ENCODE measurements at places on chromosomes 4 and X.

DNA sequence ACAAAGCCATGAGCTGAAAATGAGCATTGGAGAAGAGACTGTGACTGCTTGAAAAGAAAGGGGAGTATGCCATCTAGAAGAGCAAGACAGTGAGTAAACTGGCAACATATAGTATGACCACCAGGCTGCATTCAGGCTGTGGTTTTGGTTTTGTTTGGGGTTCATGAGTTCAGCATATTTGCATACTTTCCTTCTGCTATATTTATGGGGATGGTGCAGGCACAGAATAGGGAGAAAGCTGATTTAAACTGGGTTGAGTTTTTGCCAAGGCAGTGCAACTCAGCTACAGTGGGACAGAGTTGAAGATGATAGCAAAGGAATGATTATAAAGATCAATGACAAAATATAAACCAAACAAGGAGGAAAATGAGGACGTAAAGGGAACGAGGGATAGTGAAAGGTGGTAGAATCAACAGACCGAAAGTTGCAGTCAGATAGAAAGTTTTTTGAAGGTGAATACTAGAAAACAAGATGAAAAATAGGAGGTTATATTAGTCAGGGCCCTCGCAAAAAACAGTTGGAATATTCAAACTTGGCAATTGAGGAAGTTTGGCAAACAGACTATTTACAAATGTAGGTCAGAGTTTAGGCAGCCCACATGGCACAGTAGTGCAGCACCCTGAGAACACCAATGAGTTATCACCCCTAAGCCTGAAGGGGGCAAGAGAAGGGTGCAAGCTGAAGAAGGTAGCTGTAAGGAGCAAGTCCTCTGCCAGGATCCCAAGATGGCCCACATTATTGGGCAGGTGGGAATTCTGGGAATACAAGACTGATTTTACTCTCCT, 114.8 kb upstream of the MAP9 start:
- DNase-seq: peak; percentile 23

GRCh38 chr4:40058121-40058520, 1.5 kb downstream of the N4BP2 start:
- no peak for DNase-seq

- no peak for DNase-seq
These were observed 899.2 kb downstream of the PDHA2 start for GRCh38 chr4:96739101-96739500.

DNA sequence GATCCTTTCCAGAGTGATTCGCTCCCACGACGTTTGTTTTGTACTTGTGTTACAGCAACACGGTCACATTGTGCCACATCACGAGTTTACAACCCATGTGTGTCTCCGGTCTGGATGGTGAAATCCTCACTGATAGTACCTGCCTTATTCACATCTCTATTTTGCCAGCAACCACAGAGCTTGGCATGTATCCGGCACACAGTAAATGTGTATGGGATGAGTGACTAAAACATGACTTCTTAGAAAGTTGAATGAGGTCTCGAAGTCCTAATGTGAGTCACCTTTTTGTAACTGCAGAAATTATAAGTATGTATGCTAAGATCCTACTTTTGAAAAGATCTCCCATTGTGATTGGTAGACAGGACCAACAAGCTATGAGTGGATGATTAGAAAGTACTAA, 7.5 kb downstream of the STOX2 start:
- DNase-seq: no peak

DNA sequence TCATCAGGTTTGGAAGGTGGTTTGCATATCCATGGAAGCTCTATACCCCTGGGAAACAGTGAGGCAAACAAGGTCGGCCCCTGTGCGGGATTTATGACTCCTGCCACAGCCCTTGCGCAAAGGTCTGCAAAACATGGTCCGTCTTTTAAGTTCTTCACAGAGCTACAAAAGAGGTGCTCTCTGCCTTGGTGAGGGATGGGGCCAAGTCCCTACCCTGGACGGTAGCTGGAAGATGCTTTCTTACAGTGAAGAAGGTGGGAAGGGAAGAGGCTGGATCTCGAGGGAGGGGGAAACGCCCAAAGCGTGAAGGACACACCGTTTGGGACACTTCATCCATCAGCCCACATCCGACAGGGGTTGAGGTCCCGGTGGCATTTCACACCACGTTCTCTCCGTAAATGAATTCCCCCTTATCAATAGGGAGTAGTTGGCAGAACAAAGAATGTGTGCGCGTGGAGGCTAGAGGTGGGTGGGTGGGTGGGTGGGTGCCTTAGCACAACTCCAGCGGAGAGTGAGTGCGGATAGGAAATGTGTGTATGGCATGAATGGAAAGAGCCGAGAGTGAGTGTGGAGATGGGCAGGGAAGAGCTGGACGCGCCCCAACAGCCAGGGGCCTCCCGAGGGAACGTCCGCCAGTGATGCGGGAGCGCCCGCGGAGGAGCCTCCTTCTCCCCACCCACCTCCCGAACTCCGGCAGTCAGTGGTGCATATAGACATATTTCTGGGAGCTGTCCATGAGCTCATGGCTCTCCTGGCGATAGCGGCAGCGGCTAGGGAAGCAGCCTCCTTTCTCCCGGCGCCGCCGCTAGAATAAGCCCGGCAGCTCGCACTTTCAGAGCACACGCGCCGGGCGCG, 68.3 kb downstream of the LARP7 start:
- peak; percentile 12 for DNase-seq

DNA sequence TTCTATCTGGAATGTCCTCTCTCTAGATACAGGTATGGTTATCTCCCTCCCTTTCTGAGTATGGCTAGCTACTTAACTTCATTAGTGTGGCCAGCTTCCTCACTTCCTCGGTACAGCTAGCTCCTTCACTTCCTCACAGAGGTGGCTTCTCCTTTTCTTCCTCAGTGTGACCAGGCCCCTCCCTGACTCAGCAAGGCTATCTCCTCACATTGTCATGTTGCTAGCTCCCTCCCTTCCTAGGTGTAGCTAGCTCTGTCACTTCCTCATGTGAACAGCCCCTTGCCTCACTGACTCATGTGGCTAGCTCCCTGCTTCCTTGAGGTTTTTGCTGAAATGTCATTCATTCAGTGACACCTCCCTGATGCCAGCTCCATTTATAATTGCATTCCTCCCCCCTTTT, 67.3 kb upstream of the DDIT4L start:
- DNase-seq: no peak

GRCh38 chr4:82371497-82371896, 2.3 kb downstream of the HNRNPD start:
- no peak for DNase-seq

- DNase-seq: no peak
These were observed 565.6 kb upstream of the TENM3 start for GRCh38 chr4:181677621-181678020.

DNA sequence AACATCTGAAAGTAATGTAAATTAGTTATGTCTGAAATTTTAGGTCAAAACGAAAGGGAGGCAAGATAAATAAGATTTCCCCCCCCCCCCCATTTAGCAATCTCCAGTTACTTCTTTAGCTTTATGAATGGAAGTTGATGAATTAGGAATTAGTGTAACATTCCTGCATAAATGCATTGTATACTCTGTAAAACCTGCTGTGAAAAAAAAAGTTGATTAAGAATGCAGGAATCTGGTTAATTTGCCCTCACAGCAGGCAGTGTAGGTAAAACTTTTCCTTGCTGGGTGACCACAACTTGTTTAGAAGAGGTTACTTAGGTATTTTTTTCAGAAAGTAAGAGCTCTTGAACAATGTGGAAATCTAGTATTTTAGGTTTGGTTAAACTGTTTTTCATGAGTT, 15.3 kb downstream of the LARP7 start:
- DNase-seq: no peak

DNA sequence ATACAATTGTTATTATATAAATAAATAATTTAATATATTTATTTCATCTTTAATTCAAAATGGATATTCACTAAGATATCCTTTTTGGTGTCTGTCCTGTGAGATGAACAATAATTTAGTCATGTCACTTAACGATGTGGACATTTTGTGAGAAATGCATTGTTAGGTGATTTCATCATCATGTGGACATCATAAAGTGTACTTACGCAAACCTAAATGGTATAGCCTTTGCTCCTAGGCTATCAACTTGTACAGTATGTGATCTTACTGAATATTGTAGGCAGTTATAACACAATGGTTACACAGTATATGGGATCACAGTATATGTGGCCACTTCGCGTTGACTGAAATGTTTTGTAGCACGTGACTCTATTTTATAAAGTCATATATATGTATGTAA, 20.2 kb upstream of the CHRNA9 start:
- DNase-seq: no peak

Data from GM19239 (cell line).